Astrocyte of the spinal cord (primary cell): ENCODE measurements at places on chromosomes 2 and 18.

DNA sequence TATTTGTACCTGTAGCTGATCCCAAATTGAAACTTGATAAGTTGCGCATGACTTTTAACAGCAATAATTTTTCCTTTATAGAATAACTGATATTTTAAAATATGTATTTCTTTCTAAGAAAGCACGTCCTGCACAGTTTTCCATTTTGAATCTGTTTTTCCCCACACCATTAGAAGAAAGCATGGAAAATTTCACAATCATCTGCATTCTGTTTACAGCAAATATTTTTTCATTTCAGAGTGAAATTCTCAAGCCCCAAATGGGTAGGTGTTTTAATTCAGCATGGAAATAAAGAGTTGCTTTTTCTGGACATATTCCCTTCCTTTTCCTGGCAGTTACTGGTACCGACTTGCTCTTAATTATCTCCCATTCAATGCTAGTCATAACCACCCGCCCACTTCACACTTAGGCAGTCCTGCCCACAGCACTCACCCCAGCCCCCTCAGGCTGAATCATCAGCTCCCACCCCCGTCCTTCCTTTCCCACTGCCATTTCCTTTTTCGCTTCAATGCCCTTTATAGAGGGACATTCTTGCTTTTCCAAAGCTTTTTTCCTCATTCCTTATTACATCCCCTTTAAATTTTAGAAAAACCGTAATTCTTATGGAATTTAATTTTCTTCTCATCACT lies 89.2 kb upstream of the GLS start:
- DNase-seq = peak; percentile 69

- no peak for DNase-seq
These were observed 55.6 kb upstream of the DLGAP1 start for GRCh38 chr18:4510711-4511110.

DNA sequence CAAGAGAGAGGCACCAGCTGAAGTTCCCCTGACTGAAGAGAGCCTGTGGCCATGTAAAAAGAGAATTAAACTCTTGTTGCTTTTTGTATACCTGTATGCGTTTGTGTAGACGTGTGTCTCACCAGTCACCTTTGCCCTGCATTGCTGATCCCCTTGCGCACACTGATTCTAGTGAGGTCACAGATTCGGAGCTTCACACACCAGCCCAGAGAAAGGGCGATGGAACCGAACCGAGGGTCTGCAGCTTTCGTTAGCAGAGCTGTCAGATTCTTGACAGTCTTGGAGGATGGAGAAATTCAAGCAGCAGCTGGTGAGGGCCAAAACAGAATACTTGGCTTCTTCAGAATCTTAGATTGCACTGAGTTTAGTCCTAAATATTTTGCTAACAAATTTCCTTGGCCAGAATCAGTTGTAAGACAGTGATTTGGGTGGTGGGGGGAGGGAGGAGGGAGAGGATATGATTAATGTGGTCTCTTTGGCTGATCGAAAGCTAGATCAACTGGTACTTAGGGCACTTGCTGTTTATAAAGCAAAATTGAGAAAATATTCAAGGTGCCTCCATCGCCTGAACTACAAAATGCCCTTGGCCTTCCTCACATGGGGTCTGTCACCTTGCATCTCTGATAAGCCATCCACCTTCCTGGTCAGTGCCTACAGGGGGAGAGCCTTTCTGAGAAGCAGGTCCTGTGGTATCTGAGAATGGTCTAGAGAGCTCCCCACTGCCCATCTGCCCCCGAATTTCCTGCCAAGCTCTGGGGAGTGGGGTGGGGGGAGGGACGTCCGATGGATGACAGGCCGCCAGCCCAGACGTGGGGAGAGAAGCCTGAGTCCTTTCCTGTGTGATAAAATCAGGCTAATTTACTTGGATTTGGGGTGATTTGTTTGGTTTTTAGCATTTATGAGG lies 123.5 kb downstream of the CABLES1 start:
- DNase-seq = no peak

DNA sequence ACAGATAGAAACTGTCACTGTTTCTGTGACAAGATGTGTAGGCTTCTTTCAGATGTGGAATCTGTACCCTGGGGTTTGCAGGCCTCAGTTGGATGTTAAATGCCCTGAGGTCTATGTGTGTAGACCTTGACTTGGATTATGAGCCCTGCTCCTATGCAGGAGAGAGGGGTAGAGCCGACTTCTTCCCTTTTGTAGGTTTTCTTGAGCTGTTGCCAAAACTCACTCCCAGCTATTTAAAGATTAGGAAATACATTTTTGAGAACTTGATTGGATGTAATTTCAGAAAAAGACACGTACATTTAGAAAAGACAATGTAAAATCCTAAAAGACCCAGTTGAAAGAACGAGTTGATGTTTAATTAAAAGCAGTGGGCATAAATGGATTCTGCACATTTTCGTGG lies 374.8 kb downstream of the SLC4A3 start:
- DNase-seq = peak; percentile 9

DNA sequence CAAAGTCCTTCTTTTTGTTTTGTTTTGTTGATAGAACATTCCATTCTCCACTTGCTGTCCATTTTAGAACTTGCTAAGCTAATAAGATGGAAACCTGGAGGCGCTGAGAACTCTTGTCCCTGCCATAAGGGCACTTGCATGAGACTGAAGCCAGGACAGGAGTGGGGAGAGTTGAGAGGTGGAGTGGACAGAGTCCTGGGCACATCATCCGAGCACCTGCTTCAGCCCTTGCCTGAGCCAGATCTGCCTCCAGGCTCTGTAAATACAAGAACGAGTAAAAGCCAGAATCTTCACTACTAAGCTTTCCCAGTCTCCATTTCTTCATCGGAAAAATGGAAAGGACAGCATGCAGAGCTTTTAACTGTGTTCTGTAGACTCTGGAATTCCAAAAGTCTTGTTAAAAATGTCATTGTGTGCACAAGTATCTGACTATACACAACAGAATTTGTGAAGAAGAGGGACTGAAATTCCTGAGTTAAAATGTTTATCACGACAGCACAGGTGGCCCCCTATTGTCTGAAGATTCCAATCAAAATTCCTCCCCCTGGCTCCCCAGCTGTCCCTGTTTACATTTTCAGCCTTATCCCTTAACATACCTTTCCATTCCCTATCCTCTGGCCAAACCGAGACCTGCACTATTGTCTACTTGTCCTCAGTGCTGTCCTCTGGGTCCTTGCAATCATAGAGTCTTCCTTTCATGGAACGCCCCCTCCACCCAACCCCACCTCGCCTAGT lies 498.2 kb upstream of the TNP1 start:
- DNase-seq = no peak

GRCh38 chr2:65565681-65566080 lies 133.3 kb upstream of the SPRED2 start:
- no peak for DNase-seq

- peak; percentile 52 for DNase-seq
These were observed 282.1 kb upstream of the EPAS1 start for GRCh38 chr2:46014911-46015654.

DNA sequence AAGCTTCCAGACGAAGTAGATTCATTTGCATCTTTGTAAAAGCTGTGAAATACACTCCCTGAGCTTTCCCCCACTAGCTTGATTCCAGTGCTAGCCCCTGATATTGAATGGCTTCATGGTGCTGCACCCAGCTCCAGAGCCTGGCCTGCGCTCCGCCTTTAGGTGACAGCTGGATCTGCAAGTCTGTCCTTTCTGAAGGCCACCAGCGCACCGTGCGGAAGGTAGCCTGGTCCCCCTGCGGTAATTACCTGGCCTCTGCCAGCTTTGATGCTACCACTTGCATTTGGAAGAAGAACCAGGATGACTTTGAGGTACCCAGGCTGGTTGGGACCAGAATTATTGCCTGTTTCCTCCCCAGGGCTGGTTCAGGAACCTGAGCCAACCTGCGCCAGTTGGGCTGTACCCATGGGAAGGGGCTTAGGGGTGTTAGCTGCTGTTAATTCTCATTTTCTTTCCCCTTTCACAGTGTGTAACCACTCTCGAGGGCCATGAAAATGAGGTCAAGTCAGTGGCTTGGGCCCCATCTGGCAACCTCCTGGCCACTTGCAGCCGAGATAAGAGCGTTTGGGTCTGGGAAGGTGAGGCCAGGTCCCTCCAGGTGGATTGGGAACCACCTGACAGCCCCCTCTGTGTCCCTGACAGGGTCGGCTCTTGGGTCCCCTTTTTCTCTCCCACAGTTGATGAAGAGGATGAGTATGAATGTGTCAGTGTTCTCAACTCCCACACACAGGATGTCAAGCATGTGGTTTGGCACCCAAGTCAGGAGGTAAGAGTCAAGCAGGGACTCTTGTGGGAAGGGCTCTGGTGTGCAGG lies 1.3 kb downstream of the CIAO1 start:
- DNase-seq = peak; percentile 38

GRCh38 chr2:152395572-152395971 lies 60.6 kb downstream of the FMNL2 start:
- no peak for DNase-seq

GRCh38 chr2:25845843-25846505 lies 32.3 kb downstream of the ASXL2 start:
- DNase-seq = peak; percentile 4

DNA sequence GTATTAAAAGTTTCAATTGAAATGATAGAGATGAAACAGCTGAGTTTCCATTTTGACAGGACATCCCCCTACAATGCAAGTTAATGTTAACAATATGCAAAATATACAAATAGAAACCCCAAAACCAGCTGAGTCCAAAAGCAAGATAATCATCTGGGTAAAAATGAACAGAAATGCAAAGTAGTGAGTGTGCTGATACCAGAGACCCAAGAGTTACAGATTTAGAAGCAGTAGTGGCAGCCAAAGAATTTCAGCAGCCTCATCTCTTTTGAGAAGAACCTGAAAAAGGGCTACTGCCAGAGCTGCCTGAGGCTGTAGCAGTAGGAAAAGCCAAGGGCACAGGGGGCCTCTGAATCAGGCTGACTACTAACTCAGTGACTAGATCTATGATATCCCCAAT lies 82.6 kb downstream of the THADA start:
- no peak for DNase-seq

DNA sequence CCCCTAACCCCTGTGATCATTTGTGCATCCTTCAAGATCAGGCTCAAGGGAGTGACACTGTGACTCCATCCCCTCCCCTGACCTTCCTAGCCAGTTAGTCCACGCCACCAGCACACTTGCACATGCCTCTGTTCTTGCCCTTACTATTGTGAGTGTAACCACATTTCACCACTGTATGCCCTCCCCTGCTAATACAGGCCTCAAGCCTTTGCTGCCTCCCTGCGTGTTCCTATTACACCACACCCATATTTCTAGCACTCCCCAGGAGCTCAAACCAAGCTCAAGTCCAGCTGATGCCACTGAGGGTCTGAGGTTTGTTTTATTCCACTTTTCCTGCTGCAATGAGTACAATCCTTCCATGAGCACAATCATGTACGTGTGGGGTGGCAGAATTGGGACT lies 288.9 kb upstream of the FBXO11 start:
- no peak for DNase-seq

- peak; percentile 19 for DNase-seq
These were observed 15.3 kb downstream of the NMUR1 start for GRCh38 chr2:231514951-231515297.

DNA sequence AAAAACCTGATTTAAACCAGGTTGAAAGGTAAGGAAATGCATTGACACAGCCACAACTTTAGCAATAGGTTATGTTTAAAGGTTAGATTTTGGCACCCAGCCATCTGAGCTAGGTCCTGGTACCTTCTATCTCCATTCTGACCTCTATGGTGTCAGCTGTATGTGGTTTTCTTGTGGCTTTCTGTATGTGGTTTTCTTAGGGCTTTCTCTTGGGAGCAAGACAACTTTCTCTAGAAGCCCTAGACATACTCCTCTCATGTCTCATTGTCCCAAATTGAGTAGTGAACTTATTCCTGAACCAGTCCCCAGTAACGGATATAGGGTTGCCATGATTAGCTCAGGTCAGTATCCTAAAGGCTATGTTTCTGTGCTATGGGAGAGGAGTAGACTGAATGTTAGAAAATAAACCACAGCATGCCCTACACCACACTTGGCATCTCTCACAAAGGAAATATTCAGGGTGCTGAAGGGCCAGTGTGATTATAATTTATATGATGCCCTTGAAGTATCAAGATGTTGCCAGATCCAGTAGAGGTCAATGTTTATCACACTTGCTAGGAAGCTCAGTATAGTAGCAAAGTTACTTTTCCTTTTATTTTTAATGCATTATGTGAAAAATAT lies 176.1 kb downstream of the CAPN13 start:
- peak; percentile 49 for DNase-seq

DNA sequence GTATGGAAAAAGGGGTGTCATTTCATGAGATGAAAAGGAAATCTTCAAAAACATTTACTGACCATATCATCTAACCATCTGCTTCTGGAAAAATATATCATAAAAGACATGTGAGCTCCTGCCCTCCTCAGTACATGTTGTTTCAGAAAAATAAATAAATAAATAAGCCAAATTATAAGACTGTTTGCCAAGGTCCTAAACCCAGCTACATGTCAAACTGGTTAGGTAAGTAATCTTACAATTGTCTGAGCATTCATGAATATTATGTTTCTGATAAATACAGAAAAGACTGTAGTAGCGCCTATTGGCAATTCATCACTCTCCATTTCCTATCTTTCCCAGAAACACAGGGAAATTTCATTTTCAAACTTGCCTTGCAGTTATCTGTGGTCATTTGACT lies 138.9 kb upstream of the SETBP1 start:
- no peak for DNase-seq

DNA sequence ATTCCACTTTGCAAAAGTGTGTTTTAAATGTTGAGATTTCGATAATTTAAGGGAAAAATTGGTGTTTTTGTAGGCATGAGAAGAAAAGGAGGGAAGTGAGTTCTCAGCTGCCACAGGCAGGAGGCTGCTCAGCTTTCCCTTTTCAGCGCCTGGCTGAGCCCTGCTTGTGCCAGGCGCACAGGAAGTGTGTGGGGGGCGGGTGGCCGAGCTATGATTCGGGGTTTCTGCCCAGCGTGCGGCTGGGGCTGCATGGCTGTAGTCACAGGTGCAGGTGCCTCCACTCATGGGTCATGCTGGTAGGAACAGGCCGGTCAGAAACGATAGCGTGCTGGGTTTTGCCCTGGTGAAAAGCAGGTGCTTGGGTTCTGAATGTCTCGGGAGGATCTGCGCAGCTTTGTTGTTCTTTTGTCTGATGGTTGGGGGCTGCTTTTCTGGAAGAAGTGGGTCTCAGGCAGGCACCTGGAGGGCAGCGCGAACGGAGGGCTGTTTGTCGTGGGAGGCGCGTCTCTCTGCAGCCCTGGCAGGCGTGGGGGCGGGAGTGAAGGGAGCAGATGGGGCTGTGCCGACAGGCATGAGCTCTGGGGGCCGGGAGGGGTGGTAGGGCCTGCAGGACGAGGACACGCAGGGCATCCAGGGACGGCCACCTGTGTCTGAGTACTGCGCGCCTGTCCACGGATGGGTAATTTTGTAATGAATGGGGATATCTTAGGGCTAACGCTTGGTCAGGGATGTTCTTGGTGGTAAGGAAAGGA lies 2.1 kb downstream of the KCNG2 start:
- no peak for DNase-seq
